Renal cortex interstitium (tissue), 15 donors: ENCODE measurements at places on chromosomes 5 and 9. TPM values are rescaled to one million over a fixed set of nuclear protein-coding genes. Genes with fewer than 3 reads are reported as not detected.

GRCh38 chr5:176878463-176878862 is 20.7 kb downstream of the HK3 start:
- DNase-seq, result no peak

The CER1 gene
- 2.3 TPM for polyA plus RNA-seq

DNA sequence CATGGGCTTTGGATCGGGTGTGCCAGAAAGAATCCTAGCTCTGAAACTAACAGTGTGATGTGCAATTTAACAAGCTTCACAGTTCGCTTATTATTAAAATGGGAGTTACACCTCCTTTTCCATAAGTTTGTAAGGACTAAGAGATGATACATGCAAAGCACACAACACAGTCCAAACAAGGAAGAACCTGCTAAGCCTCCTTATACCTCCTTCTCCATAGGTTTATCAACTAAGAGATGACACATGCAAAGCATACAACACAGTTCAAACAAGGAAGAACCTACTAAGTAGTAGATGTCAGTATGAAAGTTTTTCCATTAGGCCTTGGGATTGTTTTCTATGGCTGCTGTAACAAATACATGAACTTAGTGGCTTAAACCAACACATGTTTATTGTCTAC is 215.9 kb downstream of the DCP2 start:
- DNase-seq, result no peak

- DNase-seq, result no peak
Observed at GRCh38 chr9:101326501-101326900, 58.3 kb downstream of the BAAT start.

The WWC1 gene
- 65.8 TPM for polyA plus RNA-seq

DNA sequence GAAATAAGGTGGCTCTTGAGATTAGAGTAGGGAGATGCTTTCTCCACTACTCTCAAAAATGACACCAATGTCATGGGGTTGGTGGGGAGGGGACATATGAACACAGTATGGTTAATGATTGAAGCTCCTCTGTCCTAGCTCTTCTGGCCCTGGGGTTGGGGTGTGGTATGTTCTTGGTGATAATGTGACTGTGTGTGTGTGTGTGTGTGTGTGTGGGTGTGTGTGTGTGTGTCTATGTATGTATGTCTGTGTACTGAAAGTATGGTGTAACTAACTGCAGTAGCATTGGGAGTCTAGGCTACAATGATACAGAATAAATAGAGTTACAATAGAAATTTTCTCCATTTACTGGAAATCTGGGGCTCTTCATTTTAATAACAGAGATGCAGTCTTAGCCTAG is 121.0 kb upstream of the CD180 start:
- no peak for DNase-seq

GRCh38 chr5:169354263-169354662 is 53.3 kb upstream of the SLIT3 start:
- no peak for DNase-seq

- DNase-seq, result no peak
Observed at GRCh38 chr9:29325894-29326293, 1752.6 kb upstream of the C9orf72 start.

DNA sequence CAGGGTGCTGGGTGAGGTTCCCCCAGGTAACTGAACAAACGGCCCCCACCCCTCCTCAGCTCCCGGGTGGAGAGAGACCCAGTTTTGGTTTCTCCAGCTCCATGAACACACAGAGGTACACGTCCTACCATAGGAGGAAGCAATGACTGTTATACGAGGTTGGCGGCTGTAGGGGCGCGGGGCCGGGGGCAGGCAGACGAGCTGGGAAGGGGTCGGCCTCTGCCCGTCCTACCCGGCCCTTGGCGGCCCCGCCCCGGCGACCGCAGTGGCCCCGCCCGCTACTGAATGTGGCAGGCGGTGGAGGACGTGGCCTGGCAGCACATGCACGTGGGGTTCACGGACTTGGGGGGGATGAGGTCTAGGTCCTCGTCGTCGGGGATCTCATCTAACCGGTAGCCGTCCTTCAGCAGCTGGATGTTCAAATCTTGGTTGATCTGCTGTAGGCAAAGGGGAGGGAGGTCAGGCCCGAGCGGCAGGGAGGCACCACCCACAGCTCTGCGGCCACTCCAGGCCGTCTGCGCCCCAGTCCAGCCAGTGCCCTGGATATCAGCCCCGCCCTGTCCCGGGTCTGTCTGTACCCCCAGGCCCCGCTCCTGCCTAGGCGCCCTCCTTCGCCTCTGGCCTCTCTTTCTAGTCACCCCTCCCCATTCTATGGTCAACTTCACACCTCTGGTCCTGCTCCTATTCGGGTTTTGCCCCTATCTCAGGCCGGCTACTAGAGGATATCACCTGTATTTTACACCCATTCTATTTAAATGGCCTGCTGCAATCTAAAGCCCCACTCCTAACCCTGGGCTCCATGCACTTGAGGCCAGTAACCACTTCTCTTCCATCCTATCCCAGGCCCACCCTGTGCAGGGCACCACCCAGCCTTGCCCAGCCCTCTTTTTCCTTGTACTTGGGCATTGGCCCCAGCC is 24.2 kb upstream of the MYORG start:
- DNase-seq, result no peak

The EDIL3 gene
- 60.3 TPM for polyA plus RNA-seq

GRCh38 chr5:174424219-174425053 is 299.9 kb upstream of the MSX2 start:
- DNase-seq, result no peak

The SPRY4 gene
- 36.5 TPM for polyA plus RNA-seq

DNA sequence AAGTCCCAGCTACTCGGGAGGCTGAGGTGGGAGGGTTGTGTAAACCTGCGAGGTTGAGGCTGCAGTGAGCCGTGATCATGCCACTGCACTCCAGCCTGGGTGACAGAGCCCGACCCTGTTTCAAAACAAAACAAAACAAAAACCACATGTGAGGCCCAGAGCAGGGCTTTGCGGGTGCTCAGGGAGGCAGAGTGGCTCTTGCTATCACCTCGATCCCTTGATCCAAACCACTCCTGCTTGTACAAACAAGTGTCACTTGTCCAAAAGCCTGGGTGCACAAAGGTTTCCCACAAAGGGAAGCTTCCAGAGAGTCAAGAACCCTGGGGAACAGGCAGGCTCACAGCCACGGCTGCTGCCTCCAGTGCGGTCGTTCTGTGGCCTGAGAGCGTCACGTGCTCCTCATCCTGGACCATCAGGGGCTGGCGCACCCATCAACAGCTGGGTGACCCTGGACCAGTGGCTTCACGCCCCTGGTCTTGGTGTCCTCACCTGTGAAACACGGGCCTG is 162.7 kb downstream of the C9orf50 start:
- no peak for DNase-seq

GRCh38 chr9:87742813-87743428 is 17.0 kb downstream of the CTSL start:
- no peak for DNase-seq

- no peak for DNase-seq
Observed at GRCh38 chr5:3187771-3188425, 407.7 kb upstream of the IRX1 start.

The MYO10 gene
- polyA plus RNA-seq, result 42.1 TPM

GRCh38 chr9:13957089-13957488 is 356.9 kb downstream of the NFIB start:
- DNase-seq, result no peak

DNA sequence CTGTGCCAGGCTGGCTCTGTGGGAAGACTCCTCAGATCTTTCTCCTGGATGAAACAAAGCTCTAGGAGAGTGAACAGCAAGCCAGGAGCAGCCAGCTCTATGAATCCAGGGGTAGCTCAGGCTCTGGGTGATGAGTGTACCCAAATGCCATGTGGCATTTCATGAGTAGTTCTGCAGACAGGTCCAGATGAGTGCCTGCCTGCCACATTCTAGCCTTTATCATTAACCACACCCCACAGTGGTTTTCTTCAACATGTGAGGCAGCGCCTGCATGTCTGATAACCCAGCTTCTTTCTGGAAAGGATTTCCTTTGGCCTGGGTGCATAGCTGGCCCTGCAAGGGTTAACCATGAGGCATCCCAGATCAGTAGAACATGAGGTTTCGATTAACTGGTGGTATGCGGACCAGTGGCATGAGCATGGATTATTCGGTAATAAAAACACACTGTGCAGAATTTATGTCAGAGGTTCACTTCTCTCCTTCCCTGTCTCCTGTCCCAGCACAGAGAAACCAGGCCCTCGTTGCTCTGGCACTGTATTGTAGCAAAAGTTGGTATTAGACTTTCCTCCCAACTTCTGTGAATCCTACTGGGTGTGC is 381.9 kb upstream of the ZNF462 start:
- DNase-seq, result no peak

- no peak for DNase-seq
Observed at GRCh38 chr5:132493821-132494220, 3.2 kb upstream of the IRF1 start.
